A172 (cell line): ENCODE measurements at places on chromosomes 12 and 14. TPM values are rescaled to one million over a fixed set of nuclear protein-coding genes. Genes with fewer than 3 reads are reported as not detected.

Gene RAD51AP1
- total RNA-seq = 41.5 and 46.8 TPM in 2 replicates

Gene KLRD1
- total RNA-seq = not detected in 2 replicates

DNA sequence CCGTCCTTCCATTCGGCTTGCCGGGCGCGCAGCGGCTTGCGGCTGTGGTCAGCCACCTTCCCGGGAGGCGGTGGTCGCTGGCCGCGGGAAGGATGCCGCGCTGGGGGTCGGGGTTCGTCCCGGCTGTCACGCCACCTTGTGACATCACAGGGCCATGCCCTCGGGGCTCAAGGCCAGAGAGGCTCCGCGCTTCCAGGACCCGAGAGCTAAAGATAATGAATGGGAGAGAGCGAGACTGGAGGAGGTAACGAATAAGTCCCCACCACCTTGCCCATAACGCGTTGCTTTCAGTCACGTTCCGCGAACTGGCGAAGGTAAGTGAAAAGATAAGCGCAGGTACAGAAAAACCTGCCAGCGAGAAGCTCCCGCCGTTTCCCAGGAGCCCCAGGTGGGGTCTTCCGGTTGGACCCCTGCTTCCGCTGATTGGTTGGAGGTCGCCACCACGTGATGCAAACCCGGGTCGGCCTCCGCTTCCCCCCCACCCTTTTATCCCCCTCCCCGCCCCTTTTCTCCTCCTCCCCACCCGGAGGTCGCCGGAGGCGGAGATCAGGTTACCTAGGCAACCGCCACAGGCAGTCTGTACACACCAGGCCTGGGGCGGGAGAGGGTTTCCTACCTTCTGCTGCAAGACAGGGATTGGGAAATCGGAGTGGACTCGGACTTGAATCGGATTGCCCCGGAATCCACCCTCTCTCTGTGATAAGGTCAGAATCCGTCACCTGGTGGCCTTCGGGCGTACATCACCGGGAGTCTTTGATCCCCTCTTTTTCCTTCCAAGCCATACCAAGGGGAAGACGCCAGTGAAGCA lies at the start of gene LRRC9:
Gene LRRC9 (plus strand): TSS at position 575 of the 808 bp plus-strand sequence.
- no peak for DNase-seq

DNA sequence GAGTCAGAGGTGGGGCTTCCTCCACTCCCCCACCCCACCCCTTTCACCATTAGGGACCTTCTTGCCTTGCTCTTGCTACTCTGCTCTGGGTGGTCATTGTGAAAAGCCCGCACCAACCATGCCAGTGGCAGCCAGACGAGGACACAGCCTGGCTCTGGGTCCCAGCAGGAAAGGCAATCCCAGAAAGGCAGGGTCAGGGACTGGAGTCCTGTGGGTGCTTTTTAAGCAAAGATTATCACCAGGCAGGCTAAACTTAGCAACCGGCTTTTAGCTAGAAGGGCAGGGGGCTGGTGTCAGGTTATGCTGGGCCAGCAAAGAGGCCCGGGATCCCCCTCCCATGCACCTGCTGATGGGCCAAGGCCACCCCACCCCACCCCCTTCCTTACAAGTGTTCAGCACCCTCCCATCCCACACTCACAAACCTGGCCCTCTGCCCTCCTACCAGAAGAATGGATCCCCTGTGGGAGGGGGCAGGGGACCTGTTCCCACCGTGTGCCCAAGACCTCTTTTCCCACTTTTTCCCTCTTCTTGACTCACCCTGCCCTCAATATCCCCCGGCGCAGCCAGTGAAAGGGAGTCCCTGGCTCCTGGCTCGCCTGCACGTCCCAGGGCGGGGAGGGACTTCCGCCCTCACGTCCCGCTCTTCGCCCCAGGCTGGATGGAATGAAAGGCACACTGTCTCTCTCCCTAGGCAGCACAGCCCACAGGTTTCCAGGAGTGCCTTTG lies 1.2 kb upstream of the GAPDH start:
- no peak for DNase-seq

GRCh38 chr14:36663404-36664321 lies 2.0 kb downstream of the PAX9 start:
- no peak for DNase-seq

DNA sequence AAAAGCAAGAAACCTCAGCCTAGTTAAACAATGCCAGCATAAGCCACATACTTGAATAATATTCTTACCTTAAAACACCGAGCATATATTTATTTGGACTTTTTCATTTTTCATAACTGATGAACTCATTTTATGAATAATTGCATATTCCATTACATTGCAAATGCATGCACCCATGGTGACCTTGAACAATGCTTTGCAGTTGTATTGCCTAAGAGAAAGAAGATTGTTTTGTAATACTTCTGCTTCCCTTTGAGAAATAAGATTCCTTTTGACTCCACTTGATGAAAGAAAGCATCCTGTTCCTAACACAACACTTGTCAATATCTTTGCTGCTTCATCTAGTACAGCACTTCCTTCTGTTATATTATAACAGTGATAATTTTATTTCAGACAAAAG lies 1182.2 kb downstream of the FLRT2 start:
- DNase-seq = no peak
